ENCODE measurements at places on chromosomes 7 and 10. TPM values are rescaled to one million over a fixed set of nuclear protein-coding genes. Genes with fewer than 3 reads are reported as not detected.

- peak; percentile 55 for DNase-seq
Measured at GRCh38 chr10:12351447-12351846, 2.1 kb downstream of the CAMK1D start.

DNA sequence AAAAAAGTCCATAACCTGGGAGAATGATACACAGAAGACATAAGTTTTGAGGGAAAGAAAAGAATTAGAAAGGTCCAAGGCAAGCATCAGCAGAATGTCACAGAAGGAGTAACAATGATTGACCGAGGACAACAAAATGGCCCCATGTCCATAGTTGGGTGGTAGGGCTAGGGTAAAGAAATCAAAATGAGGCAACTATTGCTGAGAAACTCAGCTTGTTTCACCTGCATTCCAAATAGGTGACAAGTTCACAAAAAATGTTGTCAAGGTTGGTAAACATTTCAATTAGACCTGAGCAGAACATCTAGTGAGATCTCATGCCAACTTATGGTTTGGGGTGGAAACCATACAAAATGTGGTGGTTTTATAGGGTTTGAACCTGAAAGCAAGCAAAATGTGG is 22.8 kb upstream of the DLX6 start:
- no peak for DNase-seq

Gene NUDCD3
- 70.3 TPM for total RNA-seq

GRCh38 chr7:103940382-103941268 is 48.8 kb downstream of the RELN start:
- no peak for DNase-seq

GRCh38 chr10:69629897-69630650 is at the start of gene FAM241B:
Gene FAM241B, plus strand, starts transcription at chr10:69630247. Its CDS starts 1,497 bp downstream, at chr10:69631744.
- DNase-seq: peak; percentile 89

Gene PNLIPRP1
- not detected for total RNA-seq

Gene SUN3
- not detected for total RNA-seq

- no peak for DNase-seq
Measured at GRCh38 chr10:98611436-98611835, 164.7 kb upstream of the HPS1 start.

GRCh38 chr7:30896783-30897637 is 14.6 kb upstream of the AQP1 start:
- no peak for DNase-seq

All from activated CD4-positive, alpha-beta T cell treated with anti-CD3 and anti-CD28 coated beads for 36 hours (primary cell).